CD4-positive, alpha-beta T cell treated with Interleukin-15 for 4 hours (primary cell): ENCODE measurements at places on chromosomes 12 and 14.

GRCh38 chr14:54806616-54807015 lies 96.0 kb downstream of the GCH1 start:
- DNase-seq = no peak

- DNase-seq = no peak
Measured at GRCh38 chr12:14554281-14555007, 13.2 kb downstream of the PLBD1 start.

- no peak for DNase-seq
Measured at GRCh38 chr14:74604911-74605310, 7.1 kb downstream of the LTBP2 start.

DNA sequence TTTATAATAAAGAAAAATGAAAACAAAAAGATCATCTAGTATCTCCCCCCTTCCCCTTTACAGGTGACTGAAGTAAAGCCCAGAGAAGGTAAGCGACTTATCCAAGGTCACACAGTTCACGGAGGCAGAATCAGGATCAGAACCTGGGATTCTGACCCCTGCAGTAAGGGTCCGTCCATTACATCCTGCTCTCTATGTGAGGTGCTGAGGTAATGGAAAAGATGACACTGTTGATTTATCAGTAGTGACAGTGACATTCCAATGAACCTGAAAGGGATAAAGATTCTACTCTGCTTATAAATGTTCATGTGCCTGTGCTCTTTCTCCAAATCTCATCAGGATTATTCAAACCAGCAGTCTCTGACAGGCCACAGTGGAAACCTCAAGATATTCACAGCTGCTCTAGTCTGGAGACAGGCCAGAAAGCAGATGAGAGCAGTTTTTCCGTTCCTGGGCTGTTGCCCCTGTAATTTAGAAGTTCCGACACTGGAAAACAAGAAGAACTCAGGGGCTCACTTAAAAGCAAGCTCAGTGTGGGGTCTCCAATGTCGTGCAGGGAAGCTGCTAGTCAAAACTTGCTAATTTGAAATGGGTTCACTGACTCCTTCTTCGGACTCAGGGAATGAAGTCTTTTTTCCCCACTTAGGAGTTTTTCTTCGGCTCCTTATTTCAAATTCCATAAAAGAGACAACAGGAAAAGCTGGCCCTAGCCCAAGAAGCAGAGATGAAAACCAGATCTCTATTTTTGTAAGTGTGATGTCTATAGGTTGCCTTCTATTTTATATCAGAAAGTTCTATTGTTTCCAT lies 131.8 kb upstream of the EEA1 start:
- no peak for DNase-seq

- DNase-seq = no peak
Measured at GRCh38 chr14:22819151-22819988, 4.1 kb upstream of the SLC7A7 start.

GRCh38 chr12:96219700-96220206 lies 25.6 kb downstream of the ELK3 start:
- no peak for DNase-seq

DNA sequence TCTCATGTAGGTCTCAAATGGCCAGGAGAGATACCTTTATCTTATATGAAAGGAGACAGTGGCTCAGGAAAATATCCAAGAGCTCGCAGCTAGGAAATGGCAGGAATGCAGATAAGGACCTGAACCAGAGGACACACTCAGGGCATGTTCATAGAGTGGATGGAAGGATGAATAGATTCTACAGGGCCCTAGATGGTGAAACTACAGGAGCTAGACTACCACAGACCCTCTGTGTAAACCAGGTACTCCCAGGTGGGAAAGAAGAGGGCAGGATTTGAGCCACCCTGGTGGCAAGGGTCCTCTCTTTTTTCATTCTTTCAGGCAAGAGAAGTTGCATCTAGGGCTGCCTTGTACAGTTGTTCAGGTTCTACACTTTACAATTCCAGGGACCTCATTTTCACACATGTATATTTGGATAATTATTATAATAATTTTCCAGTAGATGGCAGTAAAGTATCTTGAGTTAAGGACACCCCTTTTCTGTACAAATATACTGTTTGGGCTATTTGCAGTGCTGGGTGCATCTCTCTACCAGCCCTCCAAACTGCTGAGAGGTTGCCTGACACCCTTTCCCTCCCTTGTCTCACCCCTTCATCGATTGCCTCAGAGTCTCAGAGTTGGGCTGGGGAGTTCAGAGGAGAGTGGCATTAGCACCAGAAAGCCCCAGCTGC lies 10.5 kb upstream of the ZDHHC22 start:
- DNase-seq = no peak

DNA sequence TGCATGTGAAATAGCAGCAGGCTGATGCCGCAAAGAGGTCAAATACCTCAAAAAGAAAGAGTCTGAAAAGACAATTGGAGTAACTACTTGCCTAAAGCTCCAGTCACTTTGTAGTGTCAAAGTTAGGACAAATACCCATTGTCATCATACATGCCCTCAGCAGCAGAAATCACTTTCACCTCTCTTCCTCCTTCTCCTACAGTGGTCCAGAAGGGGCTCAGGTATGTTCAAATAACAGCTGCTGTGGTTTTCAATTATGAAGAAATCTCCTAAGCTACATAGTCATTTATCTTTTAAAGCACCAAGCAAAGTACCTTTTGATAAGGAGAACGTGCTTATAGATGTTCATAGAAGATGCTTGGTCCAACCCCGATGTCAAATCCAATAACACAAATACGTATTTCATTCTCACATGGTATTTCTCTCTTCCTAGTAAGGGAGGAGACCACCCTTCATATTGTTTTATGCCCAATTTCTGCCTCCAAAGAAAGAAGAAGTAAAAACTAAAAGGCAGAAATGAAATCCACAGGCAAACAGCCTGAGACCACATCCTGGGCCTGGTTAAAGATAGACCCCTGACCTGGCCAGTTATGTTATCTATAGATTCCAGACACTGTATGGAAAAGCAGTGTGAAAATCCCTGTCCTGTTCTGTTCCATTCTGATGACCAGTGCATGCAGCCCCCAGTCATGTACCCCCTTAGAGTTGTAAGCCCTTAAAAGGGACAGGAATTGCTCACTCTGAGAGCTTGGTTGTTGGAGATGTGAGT lies 23.7 kb downstream of the GYS2 start:
- DNase-seq = no peak

DNA sequence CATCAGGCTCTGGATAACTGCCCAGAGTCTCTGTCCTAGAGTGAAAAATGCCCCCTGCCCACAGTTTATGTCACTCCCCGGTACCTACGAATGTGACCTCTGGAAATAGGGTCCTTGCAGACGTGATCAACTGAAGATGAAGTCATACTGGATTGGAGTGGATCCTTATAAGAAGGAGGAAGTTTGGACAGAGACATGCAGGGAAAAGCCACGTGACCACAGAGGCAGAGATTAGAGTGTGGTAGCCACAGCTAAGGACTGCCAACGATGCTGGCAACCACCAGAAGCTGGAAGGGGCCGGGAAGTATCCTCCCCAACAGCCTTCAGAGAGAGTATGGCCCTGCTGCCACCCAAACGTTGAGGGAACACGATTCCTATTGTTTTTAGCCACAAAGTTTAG lies 101.2 kb upstream of the NCOR2 start:
- no peak for DNase-seq

DNA sequence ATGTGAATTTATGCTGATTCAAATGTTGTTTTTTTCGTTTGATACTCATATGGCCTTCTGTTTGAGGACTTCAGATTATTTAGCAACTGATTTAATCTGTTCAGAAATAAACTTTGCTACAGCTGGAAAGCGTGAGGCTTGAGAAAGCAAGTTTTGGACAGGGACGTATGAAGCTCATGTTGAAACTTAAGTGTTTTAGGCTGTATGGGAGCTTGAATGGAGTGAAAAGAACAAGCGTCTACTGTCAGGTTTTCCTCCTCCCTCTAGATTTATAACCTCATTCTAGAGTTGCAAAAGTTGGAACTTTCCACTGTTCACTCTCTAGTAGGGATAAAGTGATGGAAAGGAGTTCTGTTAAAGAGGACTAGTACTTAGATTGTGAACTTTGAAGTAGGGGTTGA lies 1.0 kb downstream of the PRPF39 start:
- DNase-seq = no peak

- no peak for DNase-seq
Measured at GRCh38 chr12:31118347-31119191, 44.9 kb downstream of the DDX11 start.

DNA sequence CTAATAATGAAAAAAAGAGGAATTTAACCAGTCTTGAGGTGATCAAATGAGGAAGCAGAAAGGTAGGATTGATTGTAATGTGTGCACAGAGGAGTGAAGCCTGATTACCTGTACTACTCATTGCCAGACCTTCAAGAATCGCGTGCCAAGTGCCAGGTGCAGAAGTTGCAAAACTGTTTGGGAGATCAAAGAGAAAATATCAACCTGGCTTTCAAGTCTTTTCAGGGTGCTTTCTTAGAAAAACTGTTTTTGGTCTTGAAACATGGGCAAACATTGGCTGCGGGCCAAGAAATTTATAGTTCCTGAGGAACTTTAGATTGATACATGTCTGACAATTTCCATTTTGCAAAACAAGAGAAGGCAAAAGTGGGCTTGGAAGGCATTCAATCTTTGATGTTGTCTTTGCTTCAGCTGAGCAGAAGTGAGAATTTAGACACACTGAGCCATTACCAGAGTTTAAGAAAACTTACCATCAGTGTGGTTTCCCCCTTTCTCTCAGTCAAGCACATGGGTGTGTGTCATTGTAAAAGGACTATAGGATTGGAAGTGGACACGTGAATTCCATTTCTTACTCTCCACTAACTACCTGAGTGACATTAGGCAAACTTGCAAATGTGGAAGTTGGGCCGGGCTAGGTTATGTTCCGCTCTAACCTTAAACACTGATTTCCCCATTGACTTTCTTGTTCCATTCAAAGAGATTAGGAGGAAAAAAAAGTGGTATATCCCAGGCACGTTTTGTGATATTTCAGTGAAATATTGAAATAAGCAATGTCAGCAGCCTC lies 486.2 kb downstream of the DIO2 start:
- no peak for DNase-seq

- no peak for DNase-seq
Measured at GRCh38 chr12:25585662-25586061, 32.6 kb upstream of the LMNTD1 start.

GRCh38 chr12:111441107-111441928 lies 35.6 kb downstream of the SH2B3 start:
- DNase-seq = no peak

DNA sequence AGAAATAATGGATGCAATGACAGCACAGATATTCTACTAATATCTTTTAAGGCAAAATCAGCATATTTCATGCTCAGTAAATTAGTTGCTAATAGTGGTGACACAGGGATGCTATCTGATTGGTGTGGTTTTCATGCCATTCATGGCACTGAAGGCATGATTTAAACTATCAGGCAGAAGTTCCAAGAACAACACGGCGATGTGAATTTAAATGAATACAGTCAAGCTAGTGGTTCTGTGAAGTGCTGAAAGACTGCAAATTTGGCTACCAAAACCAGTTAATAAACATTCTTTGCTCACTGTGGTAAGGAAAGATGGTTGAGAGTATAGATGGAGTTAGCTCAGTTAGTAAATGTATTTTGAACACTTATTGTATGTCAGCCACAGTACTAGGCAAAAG lies 272.0 kb upstream of the DIO2 start:
- DNase-seq = no peak
